Foreskin fibroblast (primary cell): ENCODE measurements at places on chromosomes 6 and 20.

- no peak for DNase-seq
Observed at GRCh38 chr20:44370639-44371218, 15.2 kb downstream of the HNF4A start.

- DNase-seq, result no peak
Observed at GRCh38 chr6:40568062-40568708, 19.0 kb downstream of the LRFN2 start.

DNA sequence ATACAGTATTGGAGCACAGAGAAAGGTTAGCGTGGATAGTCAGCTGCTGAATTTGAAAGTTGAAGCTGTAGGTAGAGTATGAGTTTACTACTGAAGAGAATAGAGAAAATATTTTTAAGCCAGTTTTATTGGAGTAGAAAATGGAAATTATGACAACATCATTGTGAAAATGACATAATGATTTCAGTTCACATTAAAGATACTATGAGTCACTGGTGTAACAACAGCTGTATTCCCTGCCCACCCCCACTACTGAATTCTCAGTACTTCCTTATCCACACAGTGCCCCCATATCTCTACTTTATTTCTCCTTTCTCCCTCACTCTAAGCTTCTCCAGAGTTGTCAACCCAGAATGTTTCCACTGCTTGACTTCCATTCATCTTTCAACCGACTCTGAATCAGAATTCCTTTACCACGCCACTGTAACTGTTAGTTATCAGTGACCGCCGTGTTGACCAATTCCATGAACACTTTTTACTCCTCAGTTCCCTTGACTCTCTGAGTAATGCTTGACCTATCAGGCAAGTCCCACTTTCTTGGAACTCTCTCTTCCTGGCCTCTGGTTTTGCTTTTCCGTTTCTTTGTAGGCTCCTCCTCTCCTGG lies 139.6 kb downstream of the AIG1 start:
- no peak for DNase-seq

DNA sequence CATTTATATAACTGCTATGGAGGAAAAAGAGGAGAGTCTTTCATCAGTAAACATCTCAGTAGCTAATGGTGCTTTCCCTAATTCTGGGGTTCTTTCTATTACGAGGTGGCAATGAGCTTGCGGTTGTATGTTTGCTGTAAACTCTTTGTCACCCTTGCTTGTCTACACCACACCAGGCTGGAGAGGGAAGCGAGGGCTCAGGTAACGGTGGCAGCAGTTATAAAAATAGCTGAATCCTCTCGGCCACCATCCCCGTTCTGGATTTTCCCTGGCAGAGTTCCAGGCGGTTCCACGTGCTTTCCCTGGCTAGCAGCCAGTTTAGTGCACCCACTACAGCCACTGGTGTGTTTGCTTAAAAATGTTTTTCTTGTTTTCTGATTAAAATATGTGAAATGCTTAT lies 39.0 kb downstream of the MAS1 start:
- no peak for DNase-seq

- DNase-seq, result peak; percentile 9
Observed at GRCh38 chr6:168852376-168852884, 401.2 kb downstream of the THBS2 start.

GRCh38 chr6:8644306-8644705 lies 209.0 kb upstream of the SLC35B3 start:
- no peak for DNase-seq

GRCh38 chr6:135300576-135300975 lies 119.5 kb downstream of the MYB start:
- no peak for DNase-seq

DNA sequence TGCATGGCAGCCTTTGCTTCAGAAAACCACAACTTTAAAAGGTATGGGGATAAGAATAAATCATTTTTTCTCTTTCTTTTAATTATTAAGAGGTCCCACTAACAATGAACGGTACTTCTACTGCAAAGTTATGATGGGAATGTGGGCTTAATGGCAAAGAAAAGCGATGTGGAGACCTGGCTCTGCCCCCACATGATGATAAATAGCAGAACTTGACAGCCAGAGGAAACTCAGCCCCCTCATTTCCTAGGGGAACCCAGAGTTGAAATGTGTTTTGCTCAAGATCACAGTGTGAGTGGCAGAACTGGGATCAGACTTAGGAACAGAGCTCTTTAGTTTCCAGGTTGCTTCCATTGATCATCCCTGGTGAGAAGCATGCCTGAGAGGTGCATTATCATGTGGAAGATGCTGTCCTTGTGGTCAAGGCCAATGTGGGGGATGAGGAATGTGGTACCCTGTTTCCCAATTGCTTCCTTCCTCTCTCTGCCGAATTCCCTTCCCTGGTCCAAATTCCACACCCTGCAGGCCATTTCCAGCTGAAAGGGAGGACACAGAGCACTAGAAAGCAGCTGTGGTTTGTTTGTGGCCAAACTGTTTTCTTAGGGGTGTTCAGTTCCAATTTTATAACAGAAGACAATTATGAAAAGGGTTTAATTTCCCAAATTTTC lies 66.0 kb downstream of the BACH2 start:
- DNase-seq, result no peak

DNA sequence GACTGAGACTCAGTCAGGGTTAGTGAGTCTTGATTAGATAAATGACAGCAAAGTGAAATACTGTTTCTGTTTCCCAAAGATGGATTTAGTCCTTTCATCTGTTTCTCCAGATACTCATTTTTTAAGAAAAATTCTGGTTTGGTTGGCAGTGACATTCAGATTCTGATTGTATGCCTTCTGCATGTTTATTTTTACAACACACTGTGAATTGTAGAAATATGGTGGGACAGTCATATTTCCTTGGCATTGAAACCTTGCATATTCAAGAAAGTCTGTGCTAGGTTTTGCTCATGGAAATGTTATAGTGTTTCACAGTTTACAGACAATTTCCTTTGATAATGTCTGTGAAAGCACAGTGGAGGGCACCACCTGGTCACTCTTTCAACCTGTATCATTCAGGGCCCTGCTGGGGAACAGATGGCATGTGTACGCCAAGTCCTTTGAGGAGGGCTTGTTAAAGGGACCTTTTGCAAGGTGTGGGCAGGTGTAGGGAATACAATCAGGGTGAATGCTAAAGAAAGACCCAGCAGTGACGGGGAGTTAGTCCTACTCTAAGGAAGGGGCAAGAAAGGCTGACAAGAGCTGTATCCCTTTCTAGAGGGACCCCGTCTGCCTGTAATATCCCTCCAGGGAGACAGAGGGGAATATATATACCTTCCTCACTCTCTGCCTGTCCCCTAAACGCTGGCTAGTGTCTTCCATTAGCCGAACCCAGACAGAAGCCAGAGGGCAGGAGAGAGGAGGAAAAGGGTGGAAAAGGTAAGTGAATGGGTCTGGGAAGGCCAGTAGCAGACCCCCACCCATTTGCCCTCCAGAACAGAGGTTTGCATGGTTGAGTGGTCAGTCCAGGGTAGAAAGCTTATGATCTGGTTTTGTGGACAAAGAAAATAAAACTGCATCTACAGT lies 10.2 kb downstream of the PLCB4 start:
- DNase-seq, result no peak

GRCh38 chr6:129621252-129621651 lies 88.7 kb downstream of the ARHGAP18 start:
- DNase-seq, result no peak

DNA sequence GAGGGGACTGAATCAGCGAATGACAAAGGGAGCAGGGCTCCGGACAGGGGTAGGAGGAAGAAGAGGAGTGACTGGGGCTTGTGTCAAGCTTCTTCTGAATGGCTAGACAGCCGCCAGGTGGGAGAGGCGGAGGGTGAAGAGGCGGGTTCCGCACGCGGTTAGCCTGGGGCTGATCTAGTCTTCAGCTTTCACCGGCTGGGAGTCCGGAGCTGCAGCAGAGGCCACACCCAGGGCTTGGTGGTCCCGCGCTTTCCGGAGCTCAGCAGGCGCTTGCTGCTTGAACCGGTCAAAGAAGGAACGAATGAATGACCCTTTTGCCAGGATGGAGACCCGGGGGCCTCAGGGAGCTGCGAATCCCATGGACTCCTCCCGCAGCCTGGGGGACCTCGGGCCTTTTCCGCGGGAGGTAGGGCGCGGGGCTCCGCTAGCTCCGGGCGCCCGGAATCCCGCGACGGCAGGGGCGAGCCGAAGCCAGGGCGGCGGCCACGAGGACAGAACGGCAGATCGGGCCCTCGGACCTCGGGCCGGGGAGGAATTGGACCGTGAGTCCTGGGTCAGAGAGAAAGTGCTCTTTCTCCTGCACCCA lies at the start of gene C6orf141:
Gene C6orf141 (plus strand): TSS at position 177 of the 586 bp plus-strand sequence. CDS start 125 bp downstream, at position 302.
- DNase-seq, result peak; percentile 56

GRCh38 chr6:162435071-162435470 lies 292.5 kb downstream of the PRKN start:
- DNase-seq, result no peak

GRCh38 chr6:14383393-14384174 lies 266.0 kb downstream of the CD83 start:
- no peak for DNase-seq

DNA sequence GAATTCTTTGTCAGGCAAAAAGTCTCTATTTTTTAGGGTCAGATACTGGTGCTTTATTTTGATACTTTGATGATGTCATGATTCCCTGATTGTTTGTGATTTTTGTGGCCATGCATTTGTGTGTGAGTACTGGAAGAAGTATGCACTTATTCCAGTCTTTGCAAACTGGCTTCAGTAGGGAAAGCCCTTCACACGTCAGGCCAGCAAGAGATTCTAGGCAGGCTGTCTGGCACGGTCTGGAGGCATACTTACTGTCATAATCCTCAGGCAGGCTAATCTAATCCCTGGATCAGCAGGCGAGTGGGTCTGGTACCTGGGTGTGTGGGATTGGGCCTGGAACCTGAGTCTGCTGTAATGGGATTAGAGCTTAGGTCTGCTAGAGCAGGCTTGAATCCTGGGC lies 391.8 kb upstream of the MMS22L start:
- DNase-seq, result peak; percentile 48

- DNase-seq, result no peak
Observed at GRCh38 chr20:5663396-5663795, 86.8 kb upstream of the SHLD1 start.

- peak; percentile 97 for DNase-seq
Observed at GRCh38 chr20:22795871-22796270, 211.5 kb upstream of the FOXA2 start.

DNA sequence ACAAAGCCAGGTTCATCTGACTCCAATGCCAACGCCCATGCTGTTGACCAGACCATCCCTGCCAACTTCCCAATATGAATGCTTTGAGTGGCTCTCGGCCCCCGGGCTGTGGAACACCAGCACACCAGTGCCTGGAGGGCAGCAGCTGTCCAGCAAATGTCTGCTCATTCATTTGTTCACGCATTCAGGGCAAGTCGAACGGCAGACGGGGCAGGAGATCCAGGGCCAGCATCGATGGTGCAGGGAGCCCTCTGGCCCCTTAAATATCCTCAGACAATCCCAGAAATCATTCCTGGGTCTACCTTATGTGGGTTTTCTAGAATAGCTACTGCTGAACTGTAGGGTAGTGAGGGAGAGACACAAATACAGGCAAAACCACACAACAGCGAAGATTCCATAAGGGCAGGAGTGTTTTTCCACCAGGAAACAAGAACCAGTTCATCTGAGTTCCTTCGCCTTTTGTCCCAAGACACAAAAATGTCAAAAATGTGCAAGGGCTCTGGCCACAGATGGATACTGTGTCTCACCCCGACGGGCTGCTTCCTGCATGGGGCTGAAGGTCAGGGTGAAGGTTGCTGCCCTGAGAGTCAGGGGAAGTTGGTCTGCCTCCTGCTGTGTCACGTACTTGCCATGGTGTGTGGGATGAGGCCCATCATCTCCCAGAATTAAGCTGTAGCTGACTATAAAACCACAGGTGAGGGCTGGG lies 15.5 kb downstream of the RIPOR3 start:
- DNase-seq, result peak; percentile 23

DNA sequence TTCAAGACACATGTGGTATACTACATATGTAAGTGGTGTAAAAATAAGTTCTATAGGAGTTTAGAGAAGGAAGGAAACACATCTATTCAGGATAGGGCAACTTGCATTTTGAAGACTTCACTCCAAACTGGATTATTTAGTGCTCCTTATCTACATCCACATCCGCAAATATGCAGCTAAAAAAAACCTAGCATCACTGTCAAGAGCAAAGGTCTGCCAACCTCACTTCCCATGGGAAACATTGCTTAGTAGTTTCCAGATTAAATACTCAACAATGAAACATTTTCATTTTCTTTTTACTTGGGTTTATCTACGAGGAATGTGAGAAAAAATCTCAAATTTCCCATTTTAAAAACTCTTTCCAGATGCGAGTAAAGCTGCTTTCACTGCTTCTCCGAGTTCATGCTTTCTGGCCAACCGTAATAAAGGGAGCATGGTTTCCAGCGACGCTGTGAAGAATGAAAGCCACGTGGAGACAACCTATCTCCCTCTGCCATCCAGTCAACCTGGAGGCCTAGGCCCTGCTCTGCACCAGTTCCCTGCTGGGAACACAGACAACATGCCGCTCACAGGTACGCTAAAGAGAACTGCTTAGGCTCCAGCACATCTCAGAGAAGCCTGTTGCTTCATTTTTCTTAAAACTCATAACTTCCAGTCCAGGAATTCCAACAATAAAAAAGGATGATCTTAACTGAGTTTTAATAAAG lies 48.2 kb downstream of the RFX6 start:
- no peak for DNase-seq

- DNase-seq, result peak; percentile 1
Observed at GRCh38 chr6:8499540-8499939, 64.2 kb upstream of the SLC35B3 start.

- DNase-seq, result peak; percentile 68
Observed at GRCh38 chr6:12381587-12381986, 91.4 kb downstream of the EDN1 start.
